ENCODE measurements at places on chromosomes 5 and 9. TPM values are rescaled to one million over a fixed set of nuclear protein-coding genes. Genes with fewer than 3 reads are reported as not detected.

DNA sequence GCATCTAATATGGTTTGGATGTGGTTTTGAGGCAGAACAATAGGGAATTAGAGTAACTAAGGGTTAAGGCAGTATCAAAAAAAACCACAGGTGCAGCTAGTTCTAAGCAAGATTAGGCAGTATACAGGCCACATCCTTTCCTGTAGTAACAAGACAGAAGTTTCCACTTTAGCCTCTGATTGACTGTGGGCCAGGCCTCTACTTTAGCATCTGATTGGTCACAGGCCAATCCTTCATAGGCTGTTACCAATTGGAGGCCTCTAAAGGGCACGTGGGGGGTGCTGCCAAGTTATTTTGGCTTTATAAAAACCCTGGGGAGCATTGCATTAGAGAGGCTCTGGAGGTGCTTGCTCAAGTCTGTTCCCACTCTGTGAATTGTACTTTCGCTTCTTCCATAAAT is 144.1 kb upstream of the ST8SIA4 start:
- no peak for DNase-seq
- no peaks in the 10 kb centered on the region for H3K27me3 ChIP-seq
- no peaks in the 10 kb centered on the region for H3K4me1 ChIP-seq
- H3K27ac ChIP-seq = no peak overlapping the region
- H3K36me3 ChIP-seq = no peaks in the 10 kb centered on the region
- no peak overlapping the region for H3K4me3 ChIP-seq

Gene PRR7
- total RNA-seq = 2.1 TPM

- H3K27me3 ChIP-seq = peaks cover 29% of the 10 kb centered on the region
- no peak overlapping the region for H3K4me3 ChIP-seq
- H3K36me3 ChIP-seq = no peaks in the 10 kb centered on the region
- H3K4me1 ChIP-seq = peaks cover 6% of the 10 kb centered on the region
These were observed 9.4 kb downstream of the BTNL8 start for GRCh38 chr5:180908400-180908799.

Gene ANKDD1B
- 0.27 TPM for total RNA-seq

Gene SETD9
- 16.3 TPM for total RNA-seq

- no peaks in the 10 kb centered on the region for H3K36me3 ChIP-seq
- H3K4me1 ChIP-seq = no peaks in the 10 kb centered on the region
- H3K27ac ChIP-seq = no peak overlapping the region
- H3K4me3 ChIP-seq = no peak overlapping the region
- no peaks in the 10 kb centered on the region for H3K27me3 ChIP-seq
These were observed 176.4 kb downstream of the XRCC4 start for GRCh38 chr5:83253720-83254119.

Gene AMBP
- not detected for total RNA-seq

DNA sequence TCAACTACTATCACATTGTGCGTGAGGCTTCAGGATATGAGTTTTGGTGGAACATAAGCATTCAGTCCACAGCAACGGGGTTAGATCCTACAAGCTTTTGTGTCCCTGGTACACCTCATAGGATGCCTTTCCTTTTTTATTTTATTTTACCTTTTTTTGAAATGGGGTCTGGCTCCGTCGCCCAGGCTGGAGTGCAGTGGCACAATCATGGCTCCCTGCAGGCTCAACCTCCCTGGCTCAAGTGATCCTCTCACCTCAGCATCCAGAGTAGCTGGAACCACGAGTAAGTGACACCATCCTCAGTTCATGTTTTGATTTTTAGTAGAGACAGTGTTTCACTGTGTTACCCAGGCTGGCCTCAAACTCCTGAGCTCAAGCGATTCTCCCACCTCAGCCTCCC is 86.0 kb upstream of the RAI14 start:
- no peaks in the 10 kb centered on the region for H3K27me3 ChIP-seq
- no peak for DNase-seq
- H3K4me3 ChIP-seq = no peak overlapping the region
- no peak overlapping the region for H3K27ac ChIP-seq

DNA sequence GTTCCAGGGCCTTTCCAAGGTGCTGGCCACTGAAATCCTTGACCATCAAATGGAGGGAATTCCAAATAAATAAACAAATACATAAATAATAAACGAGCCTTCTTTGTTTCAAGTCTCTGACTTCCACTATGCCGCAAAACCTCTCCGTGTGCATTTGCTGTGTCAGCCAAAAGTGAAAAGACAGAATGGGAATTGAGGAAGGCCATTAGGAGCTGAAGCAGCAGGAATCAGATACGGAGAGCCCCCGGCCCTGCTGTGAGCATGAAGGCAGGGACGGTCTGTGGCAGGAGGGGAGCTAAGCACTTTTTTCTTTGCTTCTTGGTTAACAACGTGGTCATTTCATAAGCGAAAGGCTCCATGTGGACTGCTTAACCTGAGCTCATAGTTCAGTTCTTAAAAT is 26.1 kb downstream of the PLPPR1 start:
- DNase-seq = no peak
- no peaks in the 10 kb centered on the region for H3K4me1 ChIP-seq
- no peaks in the 10 kb centered on the region for H3K36me3 ChIP-seq
- H3K4me3 ChIP-seq = no peak overlapping the region
- H3K27me3 ChIP-seq = no peaks in the 10 kb centered on the region
- no peak overlapping the region for H3K27ac ChIP-seq

Gene MYORG
- total RNA-seq = 6.3 TPM

DNA sequence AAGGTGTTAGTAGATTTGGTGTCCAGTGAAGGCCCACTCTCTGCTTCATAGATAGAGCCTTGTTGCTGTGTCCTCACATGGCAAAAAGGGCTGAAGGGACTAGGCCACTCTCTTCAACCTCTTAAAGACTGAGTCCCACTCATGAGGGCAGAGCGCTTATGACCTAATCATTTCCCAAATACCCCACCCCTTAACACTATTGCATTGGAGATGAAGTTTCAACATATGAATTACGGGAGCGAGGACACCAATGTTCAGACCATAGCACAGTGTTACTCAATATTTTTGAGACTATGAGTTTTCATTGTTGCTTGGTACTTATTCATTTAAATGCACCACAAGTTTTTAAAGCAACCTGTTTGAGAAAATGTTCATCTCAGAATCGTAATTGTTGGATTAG is 8.8 kb upstream of the OTULINL start:
- H3K27me3 ChIP-seq = peaks cover 11% of the 10 kb centered on the region
- no peak overlapping the region for H3K27ac ChIP-seq
- H3K4me1 ChIP-seq = peaks cover 12% of the 10 kb centered on the region
- no peak overlapping the region for H3K4me3 ChIP-seq
- no peaks in the 10 kb centered on the region for H3K36me3 ChIP-seq

DNA sequence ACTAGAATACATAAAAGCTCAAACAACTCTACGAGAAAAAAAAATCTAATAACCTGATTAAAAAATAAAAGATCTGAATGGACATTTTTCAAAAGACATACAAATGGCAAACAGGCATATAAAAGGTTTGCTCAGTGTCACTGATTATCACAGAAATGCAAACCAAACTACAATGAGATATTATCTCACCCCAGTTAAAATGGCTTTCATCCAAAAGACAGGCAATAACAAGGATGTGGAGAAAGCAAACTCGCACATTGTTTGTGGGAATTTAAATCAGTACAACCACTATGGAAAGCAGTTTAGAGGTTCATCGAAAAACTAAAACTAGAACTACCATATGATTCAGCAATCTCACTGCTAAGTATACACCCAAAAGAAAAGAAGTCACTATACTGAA is 20.8 kb downstream of the UGT3A2 start:
- no peak for DNase-seq
- H3K36me3 ChIP-seq = no peaks in the 10 kb centered on the region
- H3K4me3 ChIP-seq = no peak overlapping the region
- H3K27me3 ChIP-seq = no peaks in the 10 kb centered on the region
- no peaks in the 10 kb centered on the region for H3K4me1 ChIP-seq
- no peak overlapping the region for H3K27ac ChIP-seq

DNA sequence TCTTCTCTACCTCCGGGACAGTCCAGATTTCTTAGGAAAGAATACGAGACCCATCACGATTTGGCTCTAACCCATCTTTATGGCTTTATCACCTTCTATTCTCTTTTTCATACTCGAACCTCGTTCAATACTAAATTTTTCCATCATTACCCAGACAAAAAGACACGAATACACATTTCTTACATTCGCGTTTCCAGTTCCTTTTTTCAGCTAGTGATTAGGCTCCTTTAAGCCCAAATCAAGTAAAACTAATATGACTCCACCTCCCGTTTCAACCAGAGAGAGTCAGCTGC is 506 bp downstream of the ZBTB6 start:
- peaks cover 23% of the 10 kb centered on the region for H3K36me3 ChIP-seq
- H3K27me3 ChIP-seq = no peaks in the 10 kb centered on the region
- H3K4me1 ChIP-seq = peaks cover 28% of the 10 kb centered on the region
- H3K27ac ChIP-seq = peak overlapping the region; percentile 88
- DNase-seq = no peak
- H3K4me3 ChIP-seq = peak overlapping the region; percentile 89

Gene GFI1B
- total RNA-seq = 0.27 TPM
